ENCODE measurements at places on chromosomes 7 and 10.

GRCh38 chr7:26007510-26007909 is 144.5 kb upstream of the NFE2L3 start:
- DNase-seq = no peak

DNA sequence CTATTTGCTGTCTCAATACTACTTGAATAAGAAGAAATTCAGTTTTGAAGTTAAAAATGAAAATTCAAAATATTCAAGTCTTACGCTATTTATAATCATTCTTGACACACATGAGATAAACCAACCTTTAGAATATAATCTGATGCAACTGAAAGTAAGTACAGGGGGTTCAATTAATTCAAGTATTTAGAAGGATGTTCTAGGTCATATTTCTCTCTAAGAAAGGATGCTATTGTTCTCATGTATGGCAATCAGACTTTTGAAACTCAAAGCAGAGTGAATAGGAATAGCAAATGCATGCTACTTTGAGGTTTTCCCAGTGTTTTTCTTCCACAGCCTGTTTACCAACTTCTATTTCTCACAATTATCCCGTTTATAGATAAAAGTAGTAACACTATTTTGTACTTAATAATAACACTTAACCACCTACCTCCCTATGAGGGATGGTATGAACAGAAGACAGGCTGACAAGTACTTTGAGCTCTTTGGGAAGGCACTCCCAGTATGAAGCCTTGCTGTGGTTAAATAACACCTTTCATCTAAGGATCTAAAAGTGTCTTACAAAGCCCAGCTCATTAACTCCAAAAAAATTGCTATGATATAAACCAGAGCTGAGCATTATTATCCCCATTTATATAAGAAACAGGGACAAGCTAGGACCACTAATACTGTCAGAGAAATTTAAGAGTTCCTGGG is 18.0 kb upstream of the SPOCK2 start:
- no peak for DNase-seq

GRCh38 chr7:129969881-129970446 is 17.2 kb upstream of the UBE2H start:
- no peak for DNase-seq

DNA sequence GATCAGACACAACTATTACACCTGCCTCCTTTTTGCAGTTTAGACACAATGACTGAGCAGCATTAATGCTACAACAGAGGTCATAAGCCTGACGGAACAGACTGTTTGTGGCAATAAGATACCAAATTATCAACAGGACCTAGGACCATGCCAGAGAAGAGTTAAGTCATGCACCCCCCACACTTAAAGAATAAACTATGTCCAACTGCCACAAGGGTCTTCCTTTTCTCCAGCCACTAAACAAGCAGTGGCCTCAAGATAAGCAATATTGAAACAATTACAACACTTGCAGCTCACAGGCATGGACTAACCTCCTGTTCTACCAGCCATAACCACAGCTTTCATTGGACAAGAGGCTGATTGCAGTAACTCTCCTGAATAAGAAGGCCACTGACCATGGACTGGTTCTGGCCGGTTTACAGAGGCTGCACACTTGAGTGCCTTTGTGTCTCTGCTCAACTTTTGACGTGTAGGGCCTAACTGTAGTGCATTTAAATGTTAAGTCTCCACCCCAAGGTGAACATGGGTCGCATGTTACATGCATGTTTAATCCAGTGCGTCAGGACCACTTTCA is 104.4 kb downstream of the STRA8 start:
- DNase-seq = no peak

- no peak for DNase-seq
These were observed 397.9 kb downstream of the TNS3 start for GRCh38 chr7:47183862-47184590.

DNA sequence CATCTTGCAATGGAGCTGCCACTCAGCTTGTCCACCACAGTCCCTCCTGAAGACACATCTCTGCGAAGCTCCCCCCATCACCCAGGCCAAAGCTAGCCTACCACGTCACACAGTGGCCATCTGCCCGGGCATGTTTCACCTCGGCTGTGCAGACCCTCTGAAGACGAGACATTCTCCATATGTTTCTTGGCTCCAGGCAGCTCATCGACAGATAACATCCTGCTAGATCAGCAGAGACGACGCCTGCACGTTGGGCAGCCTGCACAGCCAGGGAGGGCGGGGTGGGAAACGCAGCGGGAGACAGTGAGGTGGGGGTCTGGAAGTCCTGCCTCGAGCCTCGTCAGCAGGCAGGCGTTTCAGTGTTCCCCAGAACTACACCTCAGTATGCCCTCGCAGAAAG is 53.0 kb downstream of the PTPRN2 start:
- no peak for DNase-seq

DNA sequence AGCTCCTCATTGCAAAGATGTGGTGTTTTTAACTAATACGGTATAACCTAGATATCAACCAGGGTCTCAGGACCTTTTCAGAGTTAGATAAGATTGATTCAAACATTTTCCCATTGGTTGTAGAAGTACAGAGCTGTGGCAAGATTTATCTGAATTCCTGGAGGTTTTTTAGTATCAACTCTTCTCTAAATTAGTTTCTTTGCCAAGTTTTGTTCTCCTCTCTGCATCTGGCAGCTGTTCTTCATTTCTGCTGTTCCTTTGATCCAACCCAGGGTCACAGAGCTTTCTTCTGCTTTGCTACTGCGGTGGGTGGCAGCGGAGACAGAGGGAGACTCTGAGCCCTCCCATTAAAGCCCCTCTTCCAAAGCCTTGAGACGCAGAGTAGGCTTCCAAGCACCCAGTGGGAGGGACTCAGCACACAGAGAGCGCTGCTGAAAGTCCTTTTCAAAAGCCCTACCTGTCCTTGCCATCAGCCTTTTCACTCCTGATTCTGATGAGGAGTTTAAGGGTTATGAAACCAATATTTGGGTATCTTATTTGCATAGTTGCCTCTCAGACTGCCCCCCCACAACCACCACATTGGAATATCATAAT is 146.3 kb upstream of the EEPD1 start:
- no peak for DNase-seq

- no peak for DNase-seq
These were observed 19.0 kb downstream of the STEAP1 start for GRCh38 chr7:90173127-90173844.

DNA sequence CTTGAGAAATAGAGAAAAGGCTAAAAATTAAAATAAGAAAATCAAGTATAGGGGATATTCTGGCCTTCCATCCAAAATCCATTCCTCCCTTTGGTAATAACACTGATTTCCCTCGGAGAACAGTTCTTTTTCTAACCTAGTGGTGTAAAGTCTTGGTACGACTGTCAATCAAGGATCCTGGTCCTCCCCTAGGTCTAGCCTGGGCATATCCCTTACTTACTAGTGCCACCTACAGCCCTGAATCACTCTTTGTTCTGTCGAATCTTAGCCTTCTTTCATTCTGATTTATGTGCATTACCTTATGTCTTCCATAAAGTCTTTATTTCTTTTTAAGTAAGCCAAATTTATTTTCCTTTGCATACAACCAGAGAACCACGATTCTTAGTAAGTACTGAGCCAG is 298.7 kb upstream of the LRRTM3 start:
- no peak for DNase-seq

GRCh38 chr10:132133005-132133404 is 53.7 kb upstream of the DPYSL4 start:
- DNase-seq = no peak

GRCh38 chr7:17986851-17987250 is 40.8 kb downstream of the PRPS1L1 start:
- DNase-seq = no peak

DNA sequence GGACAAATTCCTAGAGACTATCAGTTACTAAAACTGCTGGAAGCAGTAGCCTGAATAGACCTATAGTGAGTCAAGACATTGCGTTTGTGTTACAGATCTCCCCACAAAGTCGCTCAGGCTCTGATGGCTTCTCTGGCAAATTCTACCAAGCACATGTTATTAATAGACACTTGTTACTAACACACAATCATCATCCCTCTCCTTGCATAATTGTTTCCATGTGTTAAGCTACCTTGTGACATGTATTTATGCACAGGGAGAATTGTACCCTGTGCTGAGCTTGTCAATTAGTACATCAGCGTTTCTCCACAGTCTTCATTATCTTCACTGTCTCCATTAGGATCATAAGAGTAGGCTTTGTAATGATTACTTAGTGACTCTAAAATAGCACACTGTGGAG is 31.2 kb downstream of the DYNC2I1 start:
- no peak for DNase-seq

DNA sequence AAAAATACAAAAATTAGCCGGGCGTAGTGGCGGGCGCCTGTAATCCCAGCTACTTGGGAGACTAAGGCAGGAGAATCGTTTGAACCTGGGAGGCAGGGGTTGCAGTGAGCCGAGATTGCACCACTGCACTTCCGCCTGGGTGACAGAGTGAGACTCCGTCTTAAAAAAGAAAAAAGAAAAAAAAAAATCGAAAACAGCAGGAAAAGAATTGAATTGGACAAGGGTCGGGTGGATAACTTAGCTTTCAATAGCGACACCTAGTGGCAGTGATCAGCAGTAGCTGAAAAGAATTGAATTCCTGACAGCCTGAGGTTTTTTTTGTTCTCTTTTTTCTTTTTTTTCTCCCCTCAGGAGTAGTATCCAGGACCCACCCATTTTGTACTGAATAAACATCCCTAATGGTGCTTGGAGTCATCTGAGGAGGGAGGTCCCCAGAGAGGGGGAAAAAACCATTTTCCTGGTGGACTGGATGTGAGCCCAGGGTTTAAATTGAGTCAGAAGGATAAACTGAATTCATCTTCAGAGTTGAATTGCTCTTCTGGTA is 55.1 kb downstream of the CYCS start:
- DNase-seq = peak; percentile 5

GRCh38 chr10:22053048-22053447 is 49.5 kb upstream of the DNAJC1 start:
- no peak for DNase-seq

- no peak for DNase-seq
These were observed 379.8 kb downstream of the BBS9 start for GRCh38 chr7:33509206-33509605.

GRCh38 chr10:76885816-76886215 is 751.8 kb downstream of the KCNMA1 start:
- DNase-seq = no peak

DNA sequence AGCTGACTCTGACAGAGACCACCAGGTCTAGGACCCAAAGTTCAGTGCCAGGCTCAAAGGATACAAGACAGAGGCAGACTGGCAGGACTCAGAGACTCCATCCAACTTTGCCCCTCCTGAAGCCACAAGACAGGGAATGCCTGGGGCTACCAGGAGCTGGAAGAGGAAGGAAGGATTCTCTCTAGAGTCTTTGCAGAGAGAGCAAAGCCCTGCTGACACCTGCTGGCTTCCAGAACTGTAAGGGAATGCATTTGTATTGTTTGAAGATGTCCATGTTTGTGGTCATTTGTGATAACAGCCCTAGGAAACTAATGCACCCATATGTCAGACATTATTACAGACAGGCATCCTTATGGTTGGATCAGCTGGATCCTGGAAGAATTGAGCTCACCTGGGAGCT is 132.3 kb upstream of the C7orf33 start:
- DNase-seq = no peak

DNA sequence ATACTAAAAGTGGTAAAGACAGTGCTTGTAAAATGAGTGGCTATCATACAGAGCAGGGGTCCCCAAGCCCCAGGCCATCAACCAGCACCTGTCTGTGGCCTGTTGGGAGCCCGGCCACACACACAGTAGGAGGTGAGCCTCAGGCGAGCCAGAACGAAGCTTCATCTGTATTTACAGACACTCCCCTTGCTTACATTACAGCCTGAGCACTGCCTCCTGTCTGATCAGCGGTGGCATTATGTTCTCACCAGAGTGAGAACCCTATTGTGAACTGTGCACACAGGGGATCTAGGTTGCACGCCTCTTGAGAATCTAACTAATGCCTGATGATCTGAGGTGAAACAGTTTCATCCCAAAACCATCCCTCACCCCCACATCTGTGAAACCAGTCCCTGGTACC is 58.7 kb downstream of the ITGA8 start:
- no peak for DNase-seq

GRCh38 chr7:19089378-19089777 is 28.1 kb downstream of the TWIST1 start:
- no peak for DNase-seq

DNA sequence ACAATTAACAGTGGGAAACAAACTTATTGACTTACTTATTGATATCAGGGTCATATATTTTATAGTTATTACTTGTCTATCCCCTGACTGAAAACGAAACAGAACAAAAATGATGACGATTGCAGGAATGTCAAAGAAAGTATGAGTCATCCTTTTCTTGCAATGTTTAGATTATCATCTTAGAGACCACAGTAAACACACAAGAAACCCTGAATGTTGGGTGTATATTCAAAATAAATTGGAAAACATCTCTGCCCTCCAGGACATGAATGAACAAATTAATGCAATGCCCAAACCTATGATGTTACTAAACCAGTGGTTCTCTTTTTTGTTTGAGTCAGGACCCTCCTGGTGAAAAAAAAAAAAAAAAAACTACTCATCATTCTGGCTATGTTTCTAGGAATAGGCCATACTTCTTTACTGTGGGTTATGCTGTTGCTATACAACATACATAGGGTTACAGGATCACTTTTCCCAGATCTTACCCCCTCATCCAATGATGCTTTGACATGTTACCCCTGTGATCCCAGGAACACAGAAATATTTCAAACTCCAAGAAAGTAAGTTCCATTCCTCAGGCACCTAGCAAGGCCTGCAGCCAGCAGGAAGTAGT is 623.4 kb upstream of the IGFBP3 start:
- no peak for DNase-seq

DNA sequence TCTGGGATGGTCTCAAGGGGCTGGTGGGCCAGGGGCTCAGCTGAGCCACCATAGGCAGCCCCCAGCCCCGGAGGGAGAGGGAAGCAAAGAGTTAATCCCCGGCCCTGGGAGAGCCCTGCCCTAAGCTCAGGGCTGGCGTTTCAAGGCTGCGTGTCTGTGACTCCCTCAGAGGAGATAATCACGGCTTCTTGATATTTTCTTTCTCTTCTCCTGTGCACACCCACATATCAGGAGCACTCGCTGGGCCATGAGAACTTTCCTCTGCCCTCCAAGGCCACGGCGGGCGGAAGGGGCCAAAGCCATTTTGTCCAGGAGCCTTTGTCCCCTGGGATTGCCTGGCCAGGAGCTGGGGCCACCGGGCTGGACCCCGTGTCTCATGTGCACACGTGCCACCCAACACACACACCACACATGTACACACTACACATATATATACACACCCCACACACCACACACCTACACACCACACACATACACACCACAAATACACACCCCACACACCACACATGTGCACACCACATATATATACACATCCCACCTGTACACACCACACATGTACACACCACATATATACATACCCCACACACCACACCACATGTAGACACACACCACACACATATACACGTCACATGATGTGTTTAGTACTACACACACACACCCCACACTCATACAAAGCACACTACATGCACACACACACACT is 16.9 kb downstream of the VENTX start:
- DNase-seq = no peak

GRCh38 chr10:49299816-49300139 is 808 bp downstream of the C10orf71 start:
- DNase-seq = no peak

- DNase-seq = no peak
These were observed 79.4 kb upstream of the PRR15 start for GRCh38 chr7:29484280-29484679.

Measured in T-cell (primary cell).